ENCODE measurements at places on chromosomes 7 and 10. TPM values are rescaled to one million over a fixed set of nuclear protein-coding genes. Genes with fewer than 3 reads are reported as not detected.
A peak's percentile ranks its signal among the peaks of the same experiment; 100 is the strongest.

- DNase-seq = no peak
Observed at GRCh38 chr7:24705461-24705954, 51.8 kb downstream of the GSDME start.

GRCh38 chr7:147857152-147858140, 733.1 kb upstream of the C7orf33 start:
- no peak for DNase-seq

- no peak for DNase-seq
Observed at GRCh38 chr7:24816868-24817267, 59.6 kb upstream of the GSDME start.

DNA sequence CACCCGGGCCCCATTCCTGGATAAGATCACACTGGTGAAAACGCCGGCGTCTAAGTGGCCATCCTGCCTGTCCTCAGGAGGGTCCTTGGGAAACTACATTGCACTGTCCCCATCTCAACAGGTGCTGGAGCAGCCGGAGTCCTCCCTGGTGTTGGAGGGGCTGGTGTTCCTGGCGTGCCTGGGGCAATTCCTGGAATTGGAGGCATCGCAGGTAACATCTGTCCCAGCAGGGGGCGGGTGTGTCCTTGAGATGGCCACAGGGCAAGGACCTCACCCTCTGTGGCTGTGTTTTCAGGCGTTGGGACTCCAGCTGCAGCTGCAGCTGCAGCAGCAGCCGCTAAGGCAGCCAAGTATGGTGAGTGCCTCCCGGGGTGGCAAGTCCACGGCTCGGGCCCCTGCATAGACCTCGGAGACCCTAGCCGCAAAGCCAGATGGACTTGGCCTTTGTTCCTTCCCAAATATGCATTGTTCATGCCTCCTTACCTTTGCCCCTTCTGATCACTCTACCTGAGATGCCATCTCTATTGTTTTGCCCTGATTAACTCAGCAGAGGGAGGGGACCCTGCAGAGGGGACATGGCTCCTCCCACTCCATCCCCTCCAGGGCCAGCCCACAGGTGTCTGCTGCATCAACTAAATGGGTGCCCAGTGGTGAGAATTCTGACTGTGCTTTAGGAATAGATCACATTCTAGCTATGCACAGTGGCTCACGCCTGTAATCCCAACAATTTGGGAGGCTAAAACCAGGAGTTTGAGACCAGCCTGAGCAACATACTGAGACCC, 23.8 kb downstream of the ELN start:
- no peak for DNase-seq

DNA sequence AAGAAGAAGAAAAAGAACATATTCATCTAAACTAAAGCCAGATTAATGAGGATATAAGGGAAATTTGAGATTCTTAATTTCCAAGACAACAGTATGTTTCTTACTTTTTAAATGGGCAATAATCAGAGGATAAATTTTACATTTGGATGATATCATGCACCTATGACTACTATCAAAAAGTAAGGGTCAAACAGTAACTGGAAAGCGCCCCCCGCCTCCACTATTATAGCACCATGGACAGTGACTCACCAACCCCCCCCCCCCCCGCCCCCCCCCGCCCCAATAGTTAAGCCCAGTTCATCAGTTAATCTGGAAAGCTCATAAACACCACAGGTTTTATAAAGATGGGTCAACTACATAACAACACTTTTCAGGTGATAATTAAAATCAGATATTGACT, 194.3 kb upstream of the DGKB start:
- DNase-seq = no peak

GRCh38 chr10:49053053-49053997, 62.0 kb downstream of the VSTM4 start:
- no peak for DNase-seq

- peak; percentile 86 for DNase-seq
Observed at GRCh38 chr10:109922976-109923921, at the start of gene XPNPEP1. TSS of gene XPNPEP1 (minus strand) at chr10:109923511. CDS start at chr10:109923433, 78 bp downstream.

GRCh38 chr7:47091141-47091540, 490.8 kb downstream of the TNS3 start:
- DNase-seq = no peak

DNA sequence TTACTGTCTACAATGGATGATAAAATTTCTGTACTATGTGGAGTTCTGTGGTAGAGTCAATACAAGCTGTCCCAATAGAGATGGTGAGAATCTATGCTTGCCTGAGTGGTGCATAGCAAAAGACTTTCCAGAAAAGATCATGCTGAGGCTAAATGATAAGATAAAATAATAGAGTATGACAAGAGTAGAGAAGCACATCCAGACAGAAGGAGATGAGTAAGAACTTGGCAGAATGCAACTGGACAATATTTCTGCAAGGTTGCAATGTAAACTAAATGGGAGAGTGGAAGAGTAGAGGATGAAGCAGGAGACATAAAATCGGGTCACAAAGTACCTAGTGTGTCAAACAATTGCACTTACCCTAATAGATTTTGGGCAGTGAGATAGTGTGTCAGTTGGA, 347.6 kb downstream of the MDFIC start:
- no peak for DNase-seq

DNA sequence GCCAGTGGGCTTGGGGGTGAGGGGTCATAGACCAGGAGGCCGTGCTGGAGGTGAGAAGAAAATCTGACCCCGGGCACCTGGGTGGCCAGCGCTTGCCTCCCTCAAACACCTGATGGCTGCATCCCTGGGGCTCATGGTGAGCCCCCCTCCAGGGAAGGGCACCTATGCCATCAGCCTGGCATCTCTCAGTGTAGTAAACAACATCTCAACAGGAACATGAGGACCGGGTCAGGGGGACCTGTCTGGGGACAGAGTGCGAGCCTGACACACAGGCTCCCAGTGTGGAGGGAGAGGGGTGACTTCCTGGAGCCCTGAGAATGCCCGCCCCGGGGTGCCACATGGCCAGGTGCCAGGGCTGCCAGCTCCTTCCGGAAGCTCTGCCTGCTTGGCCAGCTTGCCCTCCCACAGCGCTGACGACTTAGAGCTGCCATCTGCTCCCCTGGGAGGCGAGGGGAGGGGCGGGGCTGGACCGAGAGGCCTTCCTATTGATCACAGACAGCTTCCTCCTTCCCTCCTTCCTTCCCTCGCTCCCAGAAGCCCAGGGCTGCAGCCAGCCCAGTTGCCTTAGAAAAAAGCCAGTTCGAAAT, 12.3 kb downstream of the STX1A start:
- no peak for DNase-seq

DNA sequence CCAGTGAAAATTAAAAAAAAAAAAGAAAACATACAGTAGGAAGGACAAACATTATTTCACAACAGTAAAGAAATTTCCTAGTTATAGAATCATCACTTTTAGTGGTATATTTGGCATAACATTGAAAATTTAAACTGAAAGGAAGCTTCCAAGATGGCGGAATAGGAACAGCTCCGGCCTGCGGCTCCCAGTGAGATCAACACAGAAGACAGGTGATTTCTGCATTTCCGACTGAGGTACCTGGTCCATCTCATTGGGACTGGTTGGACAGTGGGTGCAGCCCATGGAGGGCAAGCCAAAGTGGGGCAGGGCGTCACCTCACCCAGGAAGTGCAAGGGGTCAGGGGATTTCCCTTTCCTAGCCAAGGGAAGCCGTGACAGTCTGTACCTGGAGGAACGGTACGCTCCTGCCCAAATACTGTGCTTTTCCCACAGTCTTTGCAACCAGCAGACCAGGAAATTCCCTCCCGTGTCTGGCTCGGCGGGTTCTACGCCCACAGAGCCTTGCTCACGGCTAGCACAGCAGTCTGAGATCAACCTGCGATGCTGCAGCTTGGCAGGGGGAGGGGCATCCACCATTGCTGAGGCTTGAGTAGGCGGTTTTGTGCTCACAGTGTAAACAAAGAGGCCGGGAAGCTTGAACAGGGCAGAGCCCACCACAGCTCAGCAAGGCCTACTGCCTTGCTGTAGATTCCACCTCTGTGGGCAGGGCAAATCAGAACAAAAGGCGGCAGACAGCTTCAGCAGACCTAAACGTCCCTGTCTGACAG, 19.4 kb downstream of the PON3 start:
- DNase-seq = no peak

DNA sequence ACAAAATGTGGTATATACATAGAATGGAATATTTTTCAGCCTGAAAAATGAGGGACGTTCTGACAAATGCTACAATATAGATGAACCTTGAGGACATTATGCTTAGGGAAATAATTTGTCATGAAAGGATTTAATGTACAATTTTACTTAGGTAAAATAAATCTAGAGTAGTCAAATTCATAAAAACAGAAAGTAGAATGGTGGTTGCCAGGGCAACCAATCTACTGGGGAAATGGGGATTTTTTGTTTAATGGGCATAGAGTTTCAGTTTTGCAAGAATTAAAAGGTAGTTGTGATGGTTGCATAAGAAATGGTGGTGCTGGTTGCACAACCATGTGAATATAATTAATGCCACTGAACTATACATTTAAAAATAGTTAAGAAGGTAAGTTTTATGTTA, 296.0 kb upstream of the SP4 start:
- no peak for DNase-seq

GRCh38 chr7:88140947-88141346, 78.9 kb downstream of the SRI start:
- DNase-seq = no peak

DNA sequence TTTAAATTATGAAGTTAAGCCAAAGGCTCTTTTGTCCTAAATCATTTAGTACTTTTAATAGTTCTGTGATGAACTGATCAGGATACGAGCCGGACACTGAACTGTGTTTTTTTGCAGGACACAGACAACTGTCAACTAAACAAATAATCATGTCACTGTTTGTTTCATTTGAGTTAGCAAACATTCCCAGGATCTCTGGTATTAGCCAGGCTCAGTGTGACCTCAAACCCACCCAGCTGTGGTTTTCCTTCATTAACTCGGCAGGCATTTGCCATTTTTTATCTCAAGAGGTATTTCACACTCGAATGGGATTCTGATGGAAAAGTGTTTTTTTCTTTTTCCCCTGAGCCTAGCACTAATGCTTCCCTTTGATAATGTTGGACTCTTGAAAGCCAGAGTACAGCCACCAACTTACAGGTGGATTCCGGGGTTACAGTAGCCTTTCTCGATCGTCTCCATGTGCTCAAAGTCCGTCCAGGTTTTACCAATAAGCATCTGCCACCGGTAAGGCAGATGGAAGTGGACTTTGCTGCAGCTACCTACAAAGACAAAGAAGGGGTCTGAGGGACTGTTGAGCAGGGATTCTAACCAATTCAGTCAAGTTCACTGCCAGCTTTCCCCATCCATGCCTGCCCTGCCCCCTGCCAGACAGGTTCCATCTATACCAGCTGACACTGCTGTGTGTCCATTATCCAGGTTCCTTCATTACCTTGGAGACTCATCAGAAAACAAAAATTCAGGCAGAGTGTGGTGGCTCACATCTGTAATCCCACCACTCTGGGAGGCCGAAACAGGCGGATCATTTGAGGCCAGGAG, 33.4 kb downstream of the ZC3HAV1 start:
- no peak for DNase-seq

DNA sequence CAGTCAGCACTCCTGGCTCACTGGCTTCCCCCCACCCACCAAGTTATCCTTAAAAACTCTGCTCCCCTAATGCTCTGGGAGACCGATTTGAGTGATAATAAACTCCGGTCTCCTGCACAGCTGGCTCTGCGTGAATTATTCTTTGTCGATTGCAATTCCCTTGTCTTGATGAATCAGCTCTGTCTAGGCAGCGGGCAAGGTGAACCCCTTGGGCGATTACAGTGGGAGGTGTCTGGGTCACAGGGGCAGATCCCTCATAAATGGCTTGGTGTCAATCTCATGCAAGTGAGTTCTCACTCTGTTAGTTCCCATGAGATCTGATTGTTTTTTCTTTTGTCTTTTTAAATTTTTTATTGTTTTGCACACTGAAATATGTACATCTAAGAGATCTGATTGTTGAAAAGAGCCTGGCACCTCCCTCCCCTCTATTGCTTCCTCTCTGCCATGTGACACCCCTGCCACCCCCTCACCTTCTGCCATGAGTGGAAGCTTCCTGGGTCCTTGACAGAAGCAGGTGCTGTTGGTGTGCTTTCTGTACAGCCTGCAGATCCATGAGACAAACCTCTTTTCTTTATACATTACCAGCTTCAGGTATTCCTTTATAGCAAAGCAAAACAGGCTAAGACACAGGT, 20.5 kb downstream of the OTUD1 start:
- no peak for DNase-seq

DNA sequence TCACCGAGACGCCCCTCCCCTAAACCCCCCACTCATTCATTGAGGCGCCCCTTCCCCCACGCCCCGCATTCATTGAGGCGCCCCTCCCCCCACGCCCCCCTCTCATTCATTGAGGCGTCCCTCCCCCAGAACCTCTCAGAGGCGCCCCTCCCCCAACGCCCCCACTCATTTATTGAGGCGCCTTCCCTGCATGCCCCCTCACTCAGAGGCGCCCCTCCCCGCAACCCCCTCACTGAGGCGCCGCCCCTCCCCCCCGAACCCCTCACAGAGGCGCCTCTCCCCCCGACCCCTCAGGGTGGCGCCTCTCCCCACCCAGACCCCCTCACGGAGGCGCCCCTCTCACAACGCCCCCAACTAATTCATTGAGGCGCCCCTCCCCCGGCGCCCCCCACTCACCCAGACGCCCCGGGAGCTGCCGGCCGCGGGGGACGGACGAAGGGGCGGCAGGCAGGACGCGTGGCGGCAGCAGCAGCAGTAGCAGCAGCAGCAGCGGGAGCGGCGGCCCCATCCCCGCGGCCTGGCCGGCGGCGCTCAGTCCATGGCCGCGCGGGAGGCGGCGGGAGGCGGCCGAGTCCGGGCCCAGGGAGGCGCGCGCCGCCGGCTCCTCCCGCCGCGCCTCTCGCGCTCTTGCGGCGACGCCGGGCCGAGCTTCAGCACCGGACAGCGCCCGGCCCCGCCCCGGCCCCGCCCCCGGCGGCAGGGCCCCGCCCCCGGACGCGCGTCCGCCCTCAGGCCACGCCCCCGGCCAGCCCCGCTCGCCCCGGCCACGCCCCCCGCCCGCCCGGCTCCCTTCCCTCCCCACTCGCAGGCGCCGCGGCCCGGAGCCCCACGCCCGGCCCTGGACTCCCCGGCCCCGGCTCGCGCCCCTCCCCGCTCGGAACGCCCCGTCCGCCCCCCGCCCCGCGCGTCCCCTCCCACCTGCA, at the start of gene PTPRN2:
Gene PTPRN2 (minus strand): TSS at position 662 of the 923 bp plus-strand sequence.
- DNase-seq = peak; percentile 12

DNA sequence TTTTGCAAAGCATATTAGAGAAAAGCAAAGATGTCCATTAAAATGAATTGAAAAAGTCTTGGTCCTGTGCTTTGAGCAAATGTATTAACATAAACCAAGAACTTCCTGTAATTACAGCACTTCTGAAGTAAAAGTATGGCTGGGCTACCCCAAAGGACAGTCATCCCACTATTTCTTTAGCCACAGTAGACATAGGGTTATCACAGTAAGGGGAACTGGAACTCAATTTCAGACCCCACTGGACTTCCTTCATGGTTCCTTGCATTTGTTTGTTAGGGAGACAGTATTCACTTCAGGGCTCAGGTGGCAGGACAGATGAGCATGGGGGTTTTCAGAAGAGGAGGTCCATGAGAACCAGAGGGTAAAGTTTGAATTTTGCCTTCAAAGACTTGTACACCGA, 203.1 kb upstream of the PDE1C start:
- DNase-seq = no peak

The STEAP4 gene
- 17.1 TPM for polyA plus RNA-seq

The UTF1 gene
- 0.14 TPM for polyA plus RNA-seq

The ITPRID1 gene
- polyA plus RNA-seq = not detected

The ZMYND11 gene
- 7.0 TPM for polyA plus RNA-seq

The CNTNAP2 gene
- not detected for polyA plus RNA-seq

The USP6NL gene
- 7.7 TPM for polyA plus RNA-seq

The SNX10 gene
- 250 TPM for polyA plus RNA-seq

The TMEM196 gene
- polyA plus RNA-seq = not detected

The FKBP6 gene
- polyA plus RNA-seq = not detected

The C10orf67 gene
- not detected for polyA plus RNA-seq

The C10orf143 gene
- 8.0 TPM for polyA plus RNA-seq

The CHST3 gene
- polyA plus RNA-seq = not detected

Data from CD14-positive monocyte (primary cell).